ENCODE measurements at places on chromosomes 1 and 21.

DNA sequence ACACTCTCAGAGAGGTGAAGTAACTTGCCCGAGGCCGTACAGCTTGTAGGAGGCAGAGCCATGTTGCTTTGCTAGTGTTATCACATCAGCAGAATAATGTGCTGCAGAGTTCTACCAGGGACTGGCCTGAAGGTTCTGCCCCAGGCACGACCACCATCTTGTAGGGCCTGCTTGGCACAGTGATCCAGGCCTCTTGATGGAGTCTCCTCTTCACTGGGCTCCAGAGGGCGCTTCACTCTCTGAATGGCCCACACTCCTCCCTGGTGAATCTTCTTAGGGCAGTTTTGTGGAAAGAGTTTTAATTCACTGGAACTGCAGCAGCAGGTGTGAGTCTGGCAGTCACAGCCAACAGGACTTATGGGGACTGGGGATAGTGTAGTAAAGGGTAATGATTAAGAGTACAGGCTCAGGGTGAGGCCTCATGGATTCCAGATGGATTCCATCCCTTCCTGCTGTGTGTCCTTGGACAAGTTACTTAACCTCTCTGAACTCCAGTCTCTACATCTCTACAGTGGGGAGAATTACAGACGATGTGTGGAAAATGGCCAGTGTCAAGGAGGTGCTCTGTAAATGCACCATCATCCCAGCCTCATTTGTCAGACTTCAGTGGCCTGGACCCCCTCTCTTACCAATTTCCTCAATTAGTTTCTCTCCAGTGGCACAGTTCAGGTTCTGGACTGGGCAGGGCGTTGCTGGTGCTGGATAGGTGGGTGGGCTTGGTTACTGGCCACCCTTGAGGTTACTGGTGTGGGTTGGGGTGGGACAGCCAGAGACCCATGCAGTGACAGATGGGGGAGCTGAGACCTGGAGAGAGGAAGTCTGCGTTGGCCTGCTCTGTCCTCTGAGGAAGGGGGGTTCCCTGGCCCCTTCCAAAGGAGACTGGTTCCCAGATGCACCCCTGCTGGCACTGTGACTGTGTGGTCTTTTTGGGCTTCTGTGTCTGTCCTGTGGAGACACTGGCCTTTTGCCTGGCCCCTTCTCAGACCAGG lies 45.9 kb upstream of the CSF3R start:
- DNase-seq = no peak

DNA sequence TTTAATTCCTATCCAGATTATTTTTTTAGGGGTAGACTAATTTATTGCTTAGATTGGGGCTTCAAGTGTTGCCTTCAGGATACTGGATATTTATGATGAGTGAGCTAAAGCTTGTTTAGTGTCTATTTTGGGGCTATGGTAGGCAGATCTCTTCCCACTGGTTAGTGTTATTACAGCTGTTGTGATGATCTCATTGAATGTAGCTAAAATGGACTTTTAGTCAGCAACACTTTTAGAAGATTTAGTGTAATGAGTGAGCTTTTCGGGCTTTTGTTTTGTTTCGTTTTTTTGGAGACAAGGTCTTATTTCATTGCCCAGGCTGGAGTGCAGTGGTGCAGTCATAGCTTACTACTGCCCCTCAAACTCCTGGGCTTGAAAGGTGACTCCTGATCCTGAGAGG lies 14.2 kb downstream of the THRAP3 start:
- no peak for DNase-seq

DNA sequence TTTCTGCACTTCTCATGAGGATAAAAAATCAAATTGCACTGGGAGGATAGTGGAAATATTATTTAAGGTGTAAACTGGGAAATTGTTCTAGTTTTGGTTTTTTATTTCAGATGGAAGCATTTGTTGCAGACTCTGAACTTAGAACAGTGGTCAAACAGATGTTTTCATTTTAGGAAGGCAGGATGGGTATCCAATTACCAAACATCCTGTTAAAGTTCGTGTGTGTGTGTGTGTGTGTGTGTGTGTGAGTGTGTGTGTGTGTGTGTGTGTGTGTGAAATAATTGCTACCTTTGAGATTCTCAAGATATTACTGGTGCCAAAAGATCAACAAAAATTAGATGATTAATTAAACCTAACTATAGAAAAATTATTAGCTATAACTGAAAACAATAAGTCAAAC lies 24.3 kb upstream of the DUSP10 start:
- DNase-seq = no peak

- DNase-seq = no peak
Measured at GRCh38 chr1:12556368-12556930, 61.6 kb downstream of the DHRS3 start.

GRCh38 chr1:9737057-9737456 lies 85.5 kb downstream of the PIK3CD start:
- no peak for DNase-seq

DNA sequence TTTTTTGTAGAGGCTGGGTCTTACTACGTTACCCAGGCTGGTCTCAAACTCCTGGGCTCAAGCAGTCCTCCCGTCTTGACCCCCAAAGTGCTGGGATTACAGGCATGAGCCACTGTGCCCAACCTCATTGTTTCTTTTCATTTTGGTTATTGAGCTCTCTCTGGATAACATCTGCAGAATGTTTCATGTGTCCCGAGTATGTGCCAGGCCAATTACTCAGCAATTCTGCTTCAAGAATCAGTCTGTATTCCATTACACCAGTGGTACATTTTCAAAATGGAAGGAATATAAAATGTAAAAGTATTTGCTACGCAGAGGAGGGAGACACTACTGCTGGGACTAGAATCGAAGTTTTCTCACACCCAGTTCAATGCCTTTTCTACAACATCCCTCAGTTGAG lies 1.7 kb upstream of the ELOA start:
- no peak for DNase-seq

- DNase-seq = no peak
Measured at GRCh38 chr1:165650981-165651625, 20.1 kb downstream of the MGST3 start.

DNA sequence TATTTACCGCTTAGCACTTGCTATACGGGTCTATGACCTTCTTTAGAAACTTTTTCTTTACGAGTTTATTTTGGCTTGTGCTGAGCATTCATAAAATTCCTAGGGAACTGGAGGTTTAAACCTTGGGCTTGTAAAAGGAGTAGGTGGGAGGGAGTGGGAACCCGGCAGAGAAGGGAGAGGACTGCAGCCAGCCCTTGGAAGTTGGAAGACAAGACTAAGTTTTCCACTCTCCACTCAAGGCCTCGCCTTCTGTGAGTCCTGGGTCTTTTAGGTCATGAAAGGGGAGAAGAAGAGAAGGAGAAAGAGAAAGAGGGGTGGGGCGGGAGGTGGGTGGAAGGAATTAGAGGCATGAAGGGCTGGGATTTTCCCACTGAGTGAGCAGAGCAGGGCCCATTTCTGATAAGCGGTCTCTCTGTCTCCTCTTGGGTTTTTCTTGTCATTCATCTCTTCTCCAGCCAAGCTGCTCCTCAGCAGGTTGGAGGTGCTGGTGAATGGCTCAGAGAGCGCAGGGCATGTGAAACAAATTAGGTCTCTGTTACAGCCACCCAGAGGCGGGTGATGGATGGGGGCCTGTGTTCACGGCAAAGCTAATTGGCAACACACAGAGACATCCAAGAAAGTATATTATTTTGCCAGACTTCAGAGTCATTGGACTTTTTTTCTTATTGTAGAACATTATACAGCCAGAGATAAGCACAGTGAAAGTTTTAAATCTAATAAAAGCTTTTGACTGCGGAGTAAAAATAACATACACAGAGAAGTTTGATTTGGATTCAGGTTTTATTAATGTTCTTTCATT lies 247.3 kb downstream of the FOXD2 start:
- no peak for DNase-seq

DNA sequence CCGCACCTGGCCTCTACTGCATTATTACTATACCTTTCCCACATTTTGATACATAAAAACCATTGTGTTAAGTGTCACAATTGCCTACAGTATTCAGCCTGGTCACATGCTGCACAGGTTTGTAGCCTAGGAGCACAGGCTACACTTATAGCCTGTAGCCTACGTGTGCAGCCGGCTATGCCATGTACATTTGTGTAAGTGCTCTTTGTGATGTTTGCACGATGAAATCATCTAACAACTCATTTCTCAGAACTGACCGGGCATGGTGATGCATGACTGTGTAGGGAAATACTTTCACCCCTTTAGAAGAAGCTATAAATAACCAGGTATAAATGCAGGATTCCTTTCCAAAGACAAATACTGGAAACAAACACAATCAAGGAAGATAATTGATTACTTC lies 12.1 kb downstream of the ERG start:
- no peak for DNase-seq

- no peak for DNase-seq
Measured at GRCh38 chr1:192954705-192955265, 104.4 kb downstream of the UCHL5 start.

- DNase-seq = no peak
Measured at GRCh38 chr1:152020849-152021248, 16.0 kb downstream of the S100A11 start.

GRCh38 chr1:151047925-151048644 lies 534 bp downstream of the C1orf56 start:
- DNase-seq = peak; percentile 79

- DNase-seq = no peak
Measured at GRCh38 chr1:9059891-9060744, 9.3 kb downstream of the SLC2A5 start.

- DNase-seq = peak; percentile 4
Measured at GRCh38 chr1:180778782-180779398, 133.8 kb upstream of the KIAA1614 start.

DNA sequence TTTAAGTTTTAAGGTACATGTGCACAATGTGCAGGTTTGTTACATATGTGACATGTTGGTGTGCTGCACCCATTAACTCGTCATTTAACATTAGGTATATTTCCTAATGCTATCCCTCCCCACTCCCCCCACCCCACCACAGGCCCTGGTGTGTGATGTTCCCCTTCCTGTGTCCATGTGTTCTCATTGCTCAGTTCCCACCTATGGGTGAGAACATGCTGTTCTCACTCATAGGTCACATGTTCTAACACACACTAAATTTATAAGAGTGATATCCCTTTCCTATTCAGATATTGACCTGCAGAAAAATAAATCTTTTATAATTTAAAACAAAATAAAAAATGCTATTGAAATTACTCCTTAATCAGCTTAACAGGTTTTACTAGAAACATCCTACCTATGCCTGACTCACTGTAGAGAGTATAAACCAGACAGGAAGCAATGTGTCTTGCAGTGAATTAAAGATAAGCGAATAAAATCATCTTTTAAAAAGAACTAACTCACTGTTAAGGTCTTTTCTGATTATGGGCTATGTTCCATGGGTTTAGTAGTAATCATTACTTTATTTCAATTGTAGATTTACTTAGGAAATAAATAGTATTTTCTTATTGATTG lies 82.0 kb upstream of the DPH5 start:
- DNase-seq = no peak

- peak; percentile 90 for DNase-seq
Measured at GRCh38 chr1:201019321-201019977, 4.1 kb downstream of the KIF21B start.

All from B cell (primary cell).